ENCODE measurements at places on chromosomes 3 and 15. TPM values are rescaled to one million over a fixed set of nuclear protein-coding genes. Genes with fewer than 3 reads are reported as not detected.
A peak's percentile ranks its signal among the peaks of the same experiment; 100 is the strongest.

- no peak for DNase-seq
Measured at GRCh38 chr3:2783261-2783660, 326.9 kb downstream of the IL5RA start.

DNA sequence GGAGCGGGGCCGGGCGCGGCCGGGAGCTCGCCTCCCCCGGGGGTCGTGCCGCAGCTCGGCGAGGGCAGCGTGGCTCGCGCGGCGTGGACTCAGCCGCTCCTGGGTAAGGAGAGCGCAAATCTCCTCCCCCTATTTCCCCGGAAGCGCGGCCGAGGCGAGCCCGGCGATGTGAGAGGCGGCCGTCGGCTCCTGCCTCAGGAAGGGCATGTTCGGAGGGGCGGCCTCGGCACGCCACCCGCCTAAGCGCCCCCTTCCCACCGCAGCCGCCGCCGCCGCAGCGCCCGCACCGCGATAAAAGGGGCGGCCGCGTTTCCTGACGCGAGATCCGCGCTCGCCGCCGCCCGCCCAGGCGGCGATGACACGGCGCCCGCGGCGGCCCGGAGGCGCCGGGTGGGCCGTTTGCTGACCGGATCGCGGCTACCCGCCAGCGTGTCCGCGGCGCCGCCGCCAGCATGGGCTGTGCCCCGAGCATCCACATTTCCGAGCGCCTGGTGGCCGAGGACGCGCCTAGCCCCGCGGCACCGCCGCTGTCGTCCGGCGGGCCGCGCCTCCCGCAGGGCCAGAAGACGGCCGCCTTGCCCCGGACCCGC, at the start of gene PDE8A:
Gene PDE8A, plus strand, starts transcription at position 146 of the 590 bp plus-strand sequence. Its CDS starts 307 bp downstream, at position 453.
- no peak for DNase-seq

DNA sequence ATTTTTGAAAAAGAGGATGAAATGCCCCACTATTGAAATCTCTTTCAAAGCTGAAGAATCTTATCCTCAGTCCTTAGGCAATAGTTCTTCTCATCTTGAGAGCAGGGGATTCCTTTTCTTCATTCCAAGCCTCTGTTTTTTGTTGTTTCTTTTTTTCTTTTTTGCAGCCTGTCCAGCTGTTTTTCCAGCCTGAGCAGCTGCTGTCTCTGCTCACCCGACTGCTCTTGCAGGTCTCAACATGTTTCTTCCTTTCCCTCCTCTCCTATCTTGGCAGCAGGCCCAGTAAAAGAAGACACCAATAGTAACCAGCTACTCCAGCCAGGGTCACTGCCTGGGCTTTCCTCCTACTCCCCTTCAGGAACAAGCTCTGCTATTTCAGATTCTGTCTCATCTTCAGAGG, 23.8 kb downstream of the MEX3B start:
- peak; percentile 45 for DNase-seq

The ROPN1 gene
- total RNA-seq, result not detected

The CLDND1 gene
- total RNA-seq, result 107 TPM

The LDHAL6B gene
- not detected for total RNA-seq

The ENTPD3 gene
- total RNA-seq, result 8.5 TPM

The CYP1A2 gene
- total RNA-seq, result not detected
